ENCODE measurements at places on chromosomes 2 and 18.

DNA sequence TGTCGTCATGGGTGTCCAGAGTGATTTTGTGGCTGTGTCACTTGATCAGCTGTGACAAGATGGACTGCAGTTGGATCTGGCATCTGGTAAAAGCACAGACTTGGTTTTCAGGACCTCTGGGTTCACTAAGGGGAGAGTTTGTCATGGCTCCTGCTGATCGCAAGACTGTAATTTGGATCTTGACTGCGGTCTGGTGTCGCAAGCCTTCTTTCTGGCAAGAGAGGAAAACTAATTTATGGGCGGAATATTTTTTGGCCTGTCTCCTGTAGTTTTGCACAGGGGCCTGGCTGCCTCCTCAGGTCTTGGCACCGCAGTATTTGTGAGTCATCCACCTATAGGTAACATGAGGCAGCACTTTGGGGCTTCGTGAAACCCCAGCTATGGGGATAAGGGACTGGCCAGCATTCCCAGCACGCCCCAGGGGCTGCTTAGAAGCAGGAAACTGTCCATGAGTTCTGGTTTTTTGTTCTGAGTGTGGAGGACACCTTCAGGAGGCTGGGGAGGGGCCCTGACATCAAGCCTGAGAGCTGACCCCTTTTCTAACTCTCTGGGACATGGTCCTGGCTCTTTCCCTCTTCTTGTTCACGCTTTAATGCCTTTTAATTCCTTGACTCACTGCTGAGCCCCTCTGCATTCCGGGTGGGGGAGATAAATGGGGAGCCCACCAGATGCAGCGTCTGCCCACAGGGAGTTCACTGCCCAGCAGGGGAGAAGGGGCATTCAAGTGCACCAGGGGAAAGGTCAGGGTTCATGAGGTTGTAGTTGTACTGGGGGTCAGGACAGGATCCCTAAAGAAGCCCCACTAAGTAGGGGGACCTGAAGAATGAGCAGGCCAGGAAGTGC is 12.2 kb downstream of the SH3BP4 start:
- DNase-seq: no peak

DNA sequence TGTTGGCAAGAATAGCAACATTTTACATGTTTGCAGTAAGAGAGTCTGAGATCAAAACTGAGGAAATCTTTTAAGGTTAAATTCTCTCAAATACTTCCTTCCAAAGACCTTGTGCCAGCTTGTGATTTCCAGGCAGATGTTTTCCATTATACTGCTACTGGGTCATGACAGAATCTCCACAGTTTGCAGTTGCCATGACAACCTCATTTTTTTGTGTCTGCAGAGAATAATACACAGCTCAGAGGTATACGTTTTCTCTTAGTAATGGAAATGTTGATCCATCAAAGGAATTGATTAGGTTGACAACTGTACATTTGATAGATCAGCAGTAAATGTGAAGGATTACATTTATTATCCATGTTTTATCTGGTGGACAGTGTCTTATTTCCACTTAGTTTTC is 29.1 kb upstream of the CSRNP3 start:
- no peak for DNase-seq

- no peak for DNase-seq
Observed at GRCh38 chr2:161430386-161430785, 14.3 kb downstream of the TBR1 start.

DNA sequence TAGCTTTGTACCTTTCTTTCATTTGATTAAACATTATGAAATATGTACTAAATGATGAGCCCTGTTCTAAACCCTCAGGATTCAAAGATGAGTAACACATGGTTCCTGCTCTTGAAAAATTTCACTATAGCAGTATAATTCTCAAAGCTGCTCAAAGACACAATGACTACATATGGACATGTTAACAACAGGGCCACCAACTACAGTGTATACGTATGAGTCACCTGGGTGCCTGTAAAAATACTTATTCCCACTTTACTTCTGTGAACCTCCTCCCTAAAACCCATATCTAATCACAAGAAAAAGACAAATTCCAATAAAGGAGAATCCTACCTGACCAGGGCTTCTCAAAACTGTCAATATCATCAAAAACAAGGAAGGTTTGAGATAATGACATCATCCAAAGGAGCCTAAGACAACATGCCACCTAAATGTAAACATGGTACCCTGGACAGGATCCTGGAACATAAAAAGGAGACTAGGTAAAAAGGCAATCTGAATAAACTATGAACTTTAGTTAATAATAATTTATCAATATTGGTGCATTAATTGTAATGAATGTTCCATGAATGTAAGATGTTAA is 84.7 kb downstream of the FAM161A start:
- no peak for DNase-seq

DNA sequence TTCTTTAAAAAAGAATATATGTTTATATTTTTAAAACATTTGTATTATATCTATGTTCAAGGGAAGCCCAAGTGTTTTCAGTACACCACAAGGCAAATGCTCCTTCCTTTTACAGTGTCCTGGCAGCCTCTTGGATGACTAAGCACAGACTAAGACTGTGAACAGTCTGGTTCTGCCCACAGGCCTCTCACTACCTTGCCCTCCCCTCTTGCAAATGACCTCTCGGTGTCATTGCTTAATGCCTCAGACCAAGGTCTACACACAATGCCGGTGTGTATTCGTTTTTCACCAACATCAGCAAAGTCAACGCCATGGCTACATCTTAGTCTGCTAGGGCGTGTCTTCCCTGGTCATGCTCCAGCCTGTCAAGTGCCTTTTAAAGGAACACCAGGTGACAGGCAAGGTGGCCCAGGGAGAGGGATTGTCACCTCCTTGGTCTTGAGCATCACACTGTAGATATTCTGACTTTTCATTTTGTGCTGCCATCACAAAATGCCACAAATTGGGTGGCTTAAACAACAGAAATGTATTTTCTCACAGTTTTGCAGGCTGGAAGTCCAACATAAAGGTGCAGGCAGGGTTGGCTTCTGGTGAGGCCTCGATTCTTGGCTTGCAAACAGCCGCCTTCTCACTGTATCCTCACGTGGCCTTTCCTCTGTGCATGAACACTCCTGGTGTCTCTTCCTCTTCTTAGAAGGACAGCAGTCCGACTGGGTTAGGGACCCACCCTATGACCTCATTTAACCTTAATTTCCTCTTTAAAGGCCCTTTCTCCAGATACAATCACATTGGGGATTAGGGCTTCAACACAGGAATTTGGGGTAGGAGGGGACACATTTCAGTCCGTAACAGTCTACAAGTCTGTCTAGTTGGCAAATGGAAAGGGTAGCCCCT is 266.5 kb downstream of the KLHL29 start:
- DNase-seq: no peak

DNA sequence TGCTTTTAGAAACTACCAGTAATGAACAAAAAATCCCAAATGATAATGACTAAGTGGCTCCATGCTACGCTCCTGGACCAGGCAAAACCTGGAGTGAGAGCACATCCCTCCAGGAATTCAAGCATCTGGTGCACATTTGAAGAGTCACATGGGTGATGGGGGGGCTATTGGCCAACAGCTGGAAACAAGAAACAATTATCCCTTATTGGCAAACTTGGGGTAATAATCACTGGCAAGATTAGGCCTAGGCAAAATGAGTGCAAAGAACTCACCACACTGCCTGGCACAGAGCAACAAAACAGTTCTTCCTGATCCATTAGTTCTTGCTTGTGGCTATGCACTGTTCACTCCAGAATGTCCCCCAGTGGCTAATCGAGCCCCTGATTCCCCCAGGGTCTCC is 66.1 kb downstream of the GYPC start:
- DNase-seq: no peak

DNA sequence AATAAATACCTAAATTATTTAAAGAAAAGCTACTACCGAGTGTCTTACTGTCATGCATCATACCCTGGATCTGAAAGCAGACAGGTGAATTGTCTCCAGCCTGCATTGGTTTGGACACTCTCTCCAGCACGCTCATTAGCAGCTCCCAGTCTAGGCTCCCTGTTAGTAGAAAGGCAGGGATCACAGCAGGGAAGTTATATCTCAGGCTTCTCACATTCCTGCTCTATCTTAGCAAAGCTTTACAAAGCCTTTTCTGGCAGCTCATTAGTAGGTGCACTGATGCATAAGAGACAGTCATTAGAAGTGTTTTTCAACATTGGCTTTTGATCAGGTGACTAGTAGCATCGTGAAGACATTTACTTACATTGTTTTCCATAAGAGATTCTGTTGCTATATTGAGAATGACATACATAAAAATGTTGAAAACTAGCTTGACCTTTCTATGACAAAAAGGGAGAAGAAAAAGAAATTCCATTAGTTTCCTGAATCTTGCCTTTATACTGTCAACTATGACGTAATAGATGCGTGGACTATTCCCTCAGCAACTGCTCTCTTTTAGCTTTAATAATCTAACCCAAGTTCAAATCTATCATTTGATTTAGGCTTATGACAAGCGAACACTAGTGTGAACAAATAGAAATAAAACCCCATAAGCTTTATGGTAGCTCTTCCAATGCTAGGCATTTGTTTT is 408.7 kb upstream of the KCNH7 start:
- no peak for DNase-seq

DNA sequence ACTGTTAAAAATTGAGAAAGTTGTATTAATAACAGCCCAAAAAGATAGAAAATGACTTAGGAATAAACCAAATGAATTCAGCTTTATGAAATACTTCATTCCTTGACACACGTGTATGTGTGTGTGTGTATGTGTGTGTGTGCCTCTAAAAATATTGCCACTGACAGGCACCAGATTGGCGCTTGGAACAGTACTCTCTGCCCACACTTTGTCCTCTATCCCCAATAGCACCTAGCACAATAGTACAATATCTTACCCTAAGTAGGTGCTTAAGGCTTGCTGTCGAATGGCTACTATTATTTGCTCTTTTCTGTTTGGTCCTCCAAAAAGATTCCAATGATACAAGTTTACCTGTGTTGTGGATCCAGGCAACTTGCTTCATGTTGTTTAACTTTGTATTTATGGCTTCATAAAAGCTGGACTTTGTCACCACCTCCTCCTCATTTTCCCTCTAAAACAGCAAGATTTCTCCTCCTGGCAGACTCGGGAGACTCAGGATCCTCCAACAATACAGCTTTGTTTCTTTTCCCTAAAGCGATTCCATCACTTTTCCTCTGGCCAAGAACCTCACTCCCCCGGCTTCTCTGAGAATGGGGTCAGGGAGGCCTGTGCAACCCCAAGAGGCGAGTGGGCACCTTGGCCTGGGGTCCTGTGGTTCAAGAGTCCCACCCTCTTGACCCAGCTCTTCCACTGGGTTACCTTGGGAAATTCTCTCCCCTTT is 43.3 kb upstream of the LCLAT1 start:
- DNase-seq: no peak

DNA sequence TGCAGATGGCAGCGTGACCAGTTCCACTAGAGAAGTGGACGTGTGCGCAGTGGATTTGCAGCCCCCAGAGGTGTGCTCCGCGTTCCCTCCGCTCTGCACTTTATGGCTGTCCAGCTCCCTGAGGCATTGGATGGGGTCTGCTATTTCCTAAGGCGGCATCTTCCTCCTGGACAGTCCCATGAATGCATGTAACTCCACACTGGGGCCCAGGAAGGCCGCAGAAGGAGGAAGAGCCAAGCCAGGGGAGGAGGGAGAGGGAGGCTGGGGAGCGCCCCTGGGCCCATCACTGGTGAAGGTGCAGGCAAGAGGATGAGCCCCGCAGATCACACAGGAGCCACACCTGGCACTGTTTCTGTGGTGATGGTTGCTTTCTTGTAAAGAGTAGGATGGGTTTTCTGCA is 99.1 kb downstream of the PTGR3 start:
- no peak for DNase-seq

- no peak for DNase-seq
Observed at GRCh38 chr2:196466581-196466980, 172.9 kb upstream of the CCDC150 start.

DNA sequence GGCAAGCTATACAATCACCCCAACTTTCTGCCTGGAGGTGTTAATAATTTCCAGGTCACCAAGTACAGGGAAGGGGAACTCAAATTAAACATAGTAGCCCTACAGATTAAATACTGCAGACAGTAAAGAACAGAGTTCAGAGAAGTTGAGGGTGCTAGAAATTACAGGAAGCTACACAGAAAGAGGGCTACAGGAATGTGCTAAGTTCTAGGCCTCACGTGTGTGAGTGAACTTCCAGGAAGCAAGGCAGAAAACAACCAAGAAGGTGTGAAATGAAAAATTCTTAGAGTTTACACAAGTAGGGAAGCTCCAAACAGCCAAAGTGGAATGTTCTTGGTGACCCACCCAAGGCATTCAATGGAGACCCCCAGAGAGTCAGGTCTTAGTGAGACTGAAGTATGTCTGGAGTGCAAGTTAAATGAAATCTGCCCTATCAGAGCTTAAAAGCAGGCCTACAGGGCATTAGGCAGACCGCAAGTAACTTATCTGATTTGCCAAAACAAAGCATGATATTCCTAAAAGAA is 58.1 kb upstream of the RNU4ATAC start:
- no peak for DNase-seq

DNA sequence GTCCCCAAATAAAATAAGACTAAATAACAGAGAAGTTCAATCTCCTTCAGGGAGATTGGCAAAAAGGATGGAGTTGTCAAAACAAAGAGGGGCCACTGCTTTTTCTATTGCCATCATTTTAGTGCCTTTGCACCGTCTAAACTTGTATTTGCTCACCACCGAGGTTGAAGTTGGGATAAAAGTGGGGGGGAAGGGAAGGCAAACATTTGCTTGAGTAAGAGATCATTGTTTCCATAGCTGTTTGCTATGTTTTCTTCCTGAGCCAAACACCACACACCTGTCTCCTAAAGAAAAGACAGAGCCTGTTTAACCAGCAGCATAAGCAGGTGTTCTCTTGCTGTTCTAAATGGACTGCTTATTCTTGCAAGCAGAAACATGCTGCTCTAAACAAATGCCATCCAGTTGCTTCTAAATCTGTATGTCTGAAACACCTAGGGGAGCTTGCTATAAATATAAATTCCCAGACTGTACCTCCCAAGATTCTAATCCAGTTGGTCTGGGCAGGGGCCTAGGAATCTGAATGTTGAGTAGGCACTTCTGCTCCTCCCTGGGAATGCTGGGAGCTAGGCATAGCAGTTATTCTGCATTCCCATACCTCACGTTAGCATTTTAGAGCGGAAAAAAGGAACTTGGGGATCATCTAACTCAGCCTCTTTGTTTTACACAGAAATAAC is 179.4 kb upstream of the ARL4C start:
- no peak for DNase-seq

DNA sequence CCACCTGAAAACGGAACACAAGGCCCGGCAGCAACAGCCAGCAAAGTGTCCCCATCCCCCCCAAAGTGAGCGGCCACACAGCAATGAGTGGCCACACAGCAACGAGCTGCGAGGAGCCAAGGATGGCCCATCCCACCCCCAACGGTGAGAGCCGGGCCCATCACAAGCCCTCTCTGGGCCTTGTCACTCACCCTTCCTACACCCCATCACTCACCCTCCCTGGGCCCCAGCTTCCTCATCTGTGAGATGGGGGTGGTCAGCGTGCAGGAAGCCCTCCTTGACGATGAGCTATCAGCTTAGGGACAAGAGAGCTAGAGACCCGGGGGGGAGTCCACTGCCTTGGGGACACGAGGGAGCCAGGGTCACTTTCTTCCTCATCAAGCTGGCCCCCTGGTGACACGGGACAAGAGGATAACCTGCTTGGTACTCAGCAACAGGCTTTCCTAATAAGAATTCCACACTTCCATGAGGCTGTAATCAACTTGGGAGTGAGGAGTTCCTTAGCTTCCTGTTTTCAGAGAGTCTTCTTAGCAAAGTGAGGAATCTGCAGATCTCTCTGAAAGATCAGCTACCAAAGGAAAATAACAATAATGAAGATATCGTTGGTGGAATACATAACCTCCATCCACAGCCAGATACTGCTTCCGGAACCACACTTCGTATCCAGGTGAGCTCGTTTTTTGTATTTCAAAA is 92.8 kb downstream of the HDAC4 start:
- DNase-seq: no peak

Data from activated naive CD8-positive, alpha-beta T cell treated with anti-CD3 and anti-CD28 coated beads for 36 hours (primary cell).